NAMALWA (cell line): ENCODE measurements at places on chromosomes 5 and 9.
A peak's percentile ranks its signal among the peaks of the same experiment; 100 is the strongest.

DNA sequence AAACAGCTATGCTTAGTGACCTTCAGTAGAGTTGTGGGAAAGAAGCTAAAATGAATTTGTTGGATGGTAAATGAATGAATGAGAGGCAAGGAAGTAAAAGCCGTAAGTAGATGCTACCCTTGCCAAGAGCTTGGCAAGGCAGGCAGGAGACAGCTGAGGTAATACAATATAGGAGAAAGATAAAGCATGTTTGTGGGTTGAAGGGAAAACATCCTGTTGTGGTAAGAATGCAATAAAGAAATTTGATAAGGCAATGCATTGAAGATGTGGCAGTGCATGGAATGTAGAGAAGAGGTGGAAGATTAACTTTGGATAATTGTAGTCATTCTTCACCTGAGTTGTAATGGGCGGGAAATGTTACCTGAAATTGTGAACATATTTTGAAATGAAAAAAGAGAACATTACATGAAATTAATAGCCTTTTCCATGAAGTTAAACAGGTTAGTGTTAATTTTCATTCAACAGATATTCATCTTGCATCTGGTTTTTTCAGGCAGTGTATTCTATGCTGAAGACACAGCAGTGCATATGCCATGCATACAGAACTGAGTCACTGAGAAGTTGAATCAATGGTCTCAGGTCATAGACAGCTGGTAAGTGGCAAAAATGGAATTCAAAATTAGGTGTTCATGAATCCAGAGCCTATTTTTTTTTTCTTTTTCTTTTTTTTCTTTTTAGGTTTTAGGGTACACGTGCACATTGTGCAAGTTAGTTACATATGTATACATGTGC is 43.4 kb upstream of the SPINK5 start:
- DNase-seq: no peak

- no peak for DNase-seq
These were observed 398.3 kb downstream of the ANXA1 start for GRCh38 chr9:73549991-73550390.

DNA sequence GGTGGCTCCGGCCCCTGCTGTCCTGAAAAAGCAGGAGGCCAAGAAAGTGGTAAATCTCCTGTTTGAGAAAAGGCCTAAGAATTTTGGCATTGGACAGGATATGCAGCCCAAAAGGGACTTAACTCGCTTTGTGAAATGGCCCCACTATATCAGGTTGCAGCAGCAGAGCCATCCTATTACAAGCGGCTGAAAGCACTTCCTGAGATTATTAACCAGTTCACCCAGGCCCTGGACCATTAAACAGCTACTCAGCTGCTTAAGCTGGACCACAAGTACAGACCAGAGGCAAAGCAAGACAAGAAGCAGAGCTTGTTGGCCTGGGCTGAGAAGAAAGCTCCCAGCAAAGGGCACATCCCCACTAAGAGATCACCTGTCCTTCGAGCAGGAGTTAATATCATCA is 89.7 kb downstream of the MLLT3 start:
- no peak for DNase-seq

DNA sequence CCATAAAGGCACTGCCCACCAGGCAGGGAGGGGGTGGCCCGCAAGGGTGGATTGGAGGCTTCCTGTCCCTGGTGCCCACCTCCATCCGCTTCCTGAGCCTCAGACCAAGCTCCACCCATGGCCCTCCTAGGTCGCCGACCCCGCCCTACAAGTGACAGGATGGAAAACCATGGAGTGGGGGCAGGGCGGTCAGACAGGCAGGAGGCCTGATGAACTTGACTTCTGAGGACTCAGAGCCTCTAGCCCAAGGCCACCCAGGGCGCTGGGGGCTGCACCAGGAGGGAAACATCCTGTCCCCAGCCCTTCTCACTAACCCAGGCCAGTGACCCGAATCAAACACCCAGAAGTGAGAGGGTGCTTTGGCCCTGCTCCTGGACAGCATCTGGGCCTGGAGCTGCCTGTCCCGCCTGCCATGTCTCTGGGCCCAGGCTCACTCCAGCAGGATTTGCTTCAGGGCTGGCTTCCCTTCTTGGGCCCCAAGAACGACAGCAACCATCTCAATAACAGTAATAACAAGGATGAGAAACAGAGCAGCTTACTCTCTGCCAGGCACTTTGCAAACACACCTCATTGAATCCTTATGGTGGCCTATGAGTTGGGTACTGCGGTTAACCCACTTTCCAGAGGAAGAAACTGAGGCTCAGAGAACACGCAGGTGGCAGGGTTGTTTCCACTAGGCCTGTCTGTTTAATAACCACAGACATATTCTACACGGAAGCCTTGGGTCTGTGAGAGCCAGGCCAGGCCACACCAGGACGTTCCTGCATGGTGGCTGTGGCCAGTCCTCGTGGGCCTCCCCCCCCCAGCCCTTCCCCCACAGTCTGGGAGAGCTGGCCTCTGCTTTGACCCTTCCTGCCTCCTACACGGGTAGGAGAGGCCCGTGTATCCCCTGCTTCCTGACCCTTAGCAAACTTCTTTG is 4.4 kb upstream of the ST6GALNAC6 start:
- DNase-seq: peak; percentile 76

- no peak for DNase-seq
These were observed 1928.2 kb upstream of the WWC1 start for GRCh38 chr5:166363087-166363760.

DNA sequence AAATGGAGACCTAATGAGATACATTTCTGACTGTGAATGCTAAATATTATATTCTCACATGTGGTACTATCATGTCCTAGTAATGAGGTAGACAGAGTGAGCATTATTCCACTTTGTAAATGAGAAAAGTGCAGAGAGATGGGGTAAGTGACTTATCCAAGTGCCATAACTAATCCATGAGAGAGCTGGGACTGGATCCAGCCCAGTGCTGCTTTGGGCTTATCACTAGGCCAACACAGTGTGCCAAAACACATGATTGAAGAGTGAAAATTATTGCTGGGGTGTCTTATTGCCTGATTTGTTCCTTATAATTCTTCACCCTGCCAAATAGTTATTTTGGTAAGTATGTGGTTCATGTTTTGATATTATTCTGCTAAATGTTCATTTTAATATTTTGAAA is 442.2 kb upstream of the GRAMD2B start:
- DNase-seq: no peak

- DNase-seq: no peak
These were observed 85.5 kb downstream of the CAMSAP1 start for GRCh38 chr9:135821733-135822373.

GRCh38 chr5:59817536-59817935 is 76.0 kb downstream of the PDE4D start:
- no peak for DNase-seq

DNA sequence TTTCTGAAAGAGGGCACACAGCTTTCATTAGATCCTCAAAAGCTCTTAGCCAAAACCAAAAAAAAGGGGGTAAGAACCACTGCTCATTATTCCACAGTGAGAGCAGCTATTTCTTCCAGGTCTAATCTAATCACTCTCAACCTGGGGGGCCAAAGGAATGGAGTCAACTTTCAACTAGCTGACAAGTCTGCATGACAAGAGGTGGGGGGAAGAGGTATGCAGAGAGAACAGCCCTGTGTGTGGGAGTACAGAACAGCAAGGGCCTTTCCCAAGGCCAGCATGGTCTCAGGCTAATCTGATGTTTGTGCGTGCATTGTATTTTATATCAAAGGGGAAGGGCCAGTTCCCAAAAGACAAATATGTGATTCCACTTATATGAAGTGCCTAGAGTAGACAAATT is 36.9 kb upstream of the PIP5K1B start:
- no peak for DNase-seq

DNA sequence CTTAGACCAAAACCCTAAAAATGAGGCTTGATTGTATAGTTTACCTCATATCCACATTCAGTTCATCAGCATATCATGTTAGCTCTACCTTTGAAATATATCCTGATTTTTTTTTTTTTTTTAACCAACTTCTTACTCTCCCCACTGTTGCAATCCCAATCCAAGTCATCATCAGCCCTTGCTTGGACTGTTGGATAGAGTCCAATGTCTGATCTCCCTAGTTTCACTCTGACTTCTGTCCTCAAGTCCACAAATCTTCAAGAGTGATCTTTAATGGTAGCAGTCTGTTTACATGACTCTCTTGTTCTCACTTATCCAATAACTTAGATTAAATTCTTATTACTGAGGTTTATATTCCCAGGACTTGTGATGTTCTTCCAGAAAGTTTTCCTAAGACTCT is 30.8 kb downstream of the NAA35 start:
- DNase-seq: no peak

DNA sequence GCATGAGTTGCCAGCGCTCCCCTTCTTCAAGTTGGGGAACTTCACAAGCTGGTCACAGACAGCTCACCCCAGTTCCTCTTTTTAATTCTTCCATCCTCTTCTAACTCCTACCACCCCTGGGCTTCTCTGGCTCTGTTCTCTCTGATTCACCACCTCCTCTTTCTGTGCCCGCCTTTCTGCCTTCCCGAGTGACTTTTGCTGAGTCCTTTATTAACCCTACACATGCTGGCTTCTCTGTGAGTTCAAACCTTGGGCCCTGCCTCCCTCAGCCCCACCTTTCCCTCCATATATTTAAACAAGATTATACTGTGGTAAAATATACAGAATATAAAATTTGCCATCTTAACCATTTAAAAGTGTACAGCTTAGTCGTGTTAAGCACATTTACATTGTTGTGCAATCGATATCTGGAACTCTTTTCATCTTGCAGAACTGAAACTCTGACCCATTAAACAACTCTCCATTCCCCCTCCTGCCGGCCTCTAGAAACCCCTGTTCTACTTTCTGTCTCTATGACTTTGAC is 32.0 kb downstream of the SLC46A2 start:
- DNase-seq: peak; percentile 42

- DNase-seq: no peak
These were observed 231.3 kb upstream of the TYRP1 start for GRCh38 chr9:12461763-12462460.

DNA sequence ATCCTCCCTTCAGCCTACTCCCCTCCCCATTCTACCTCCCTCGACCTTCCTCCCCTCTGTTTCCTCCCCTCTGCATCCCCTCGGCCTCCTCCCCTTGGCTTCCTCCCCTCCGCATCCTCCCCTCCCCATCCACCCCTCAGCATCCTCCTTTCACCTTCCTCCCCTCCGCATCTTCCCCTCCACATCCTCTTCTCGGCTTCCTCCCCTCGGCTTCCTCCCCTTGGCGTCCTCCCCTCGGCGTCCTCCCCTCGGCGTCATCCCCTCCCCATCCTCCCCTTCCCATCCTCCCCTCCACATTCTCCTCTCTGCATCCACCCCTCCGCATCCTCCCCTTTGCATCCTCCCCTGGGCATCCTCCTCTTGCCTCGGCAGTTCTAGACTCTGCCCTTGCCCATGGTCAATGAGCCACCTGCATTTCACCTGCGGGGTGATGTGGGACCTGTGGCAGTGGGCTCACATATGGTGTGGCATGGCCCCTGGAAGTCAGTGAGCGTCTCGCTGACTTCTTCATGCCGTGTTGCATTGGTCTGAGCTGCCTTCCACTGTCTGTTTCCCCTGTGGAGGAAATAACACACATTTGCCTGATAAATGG is 113.0 kb downstream of the WNK2 start:
- no peak for DNase-seq

- DNase-seq: no peak
These were observed 57.7 kb downstream of the ALDH1A1 start for GRCh38 chr9:72895122-72895521.

DNA sequence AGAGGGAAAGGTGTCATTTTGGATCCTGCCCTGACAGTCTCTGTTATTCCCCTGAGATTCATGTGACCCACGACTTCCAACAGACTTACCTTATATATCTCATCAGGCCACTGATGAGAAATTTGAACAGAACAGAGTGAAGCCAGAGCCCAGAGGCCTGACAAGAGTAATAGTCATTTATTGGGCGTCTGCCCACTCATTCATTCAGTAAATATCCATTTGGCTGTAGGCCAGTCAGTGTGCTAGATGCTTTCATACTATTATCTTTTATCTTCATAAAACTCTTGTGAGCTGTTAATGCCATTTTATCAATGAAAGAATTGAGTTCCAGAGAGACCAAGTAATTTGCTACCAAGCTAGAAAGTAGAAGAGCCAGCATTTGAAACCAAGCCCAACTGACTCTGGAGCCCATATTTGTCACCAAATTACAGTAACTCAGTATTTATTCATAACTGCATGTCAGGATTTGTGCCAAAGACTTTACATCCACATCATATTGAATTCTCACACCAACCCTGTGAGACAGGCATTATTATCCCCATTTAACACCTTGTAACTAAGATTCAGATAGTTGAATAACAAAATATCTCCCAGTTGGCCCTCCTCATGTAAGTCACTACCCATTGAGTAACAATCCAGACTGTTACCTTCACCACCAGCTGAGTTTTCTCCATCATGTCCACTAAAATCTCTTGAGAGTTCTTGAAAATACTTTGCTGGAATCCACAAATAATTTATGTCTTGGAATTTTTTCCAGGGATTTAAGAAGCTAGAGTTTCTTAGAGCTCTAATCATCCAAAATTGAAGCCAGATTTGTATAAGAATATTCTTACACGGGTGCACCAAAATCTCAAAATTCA is 2.5 kb downstream of the PTPDC1 start:
- no peak for DNase-seq

DNA sequence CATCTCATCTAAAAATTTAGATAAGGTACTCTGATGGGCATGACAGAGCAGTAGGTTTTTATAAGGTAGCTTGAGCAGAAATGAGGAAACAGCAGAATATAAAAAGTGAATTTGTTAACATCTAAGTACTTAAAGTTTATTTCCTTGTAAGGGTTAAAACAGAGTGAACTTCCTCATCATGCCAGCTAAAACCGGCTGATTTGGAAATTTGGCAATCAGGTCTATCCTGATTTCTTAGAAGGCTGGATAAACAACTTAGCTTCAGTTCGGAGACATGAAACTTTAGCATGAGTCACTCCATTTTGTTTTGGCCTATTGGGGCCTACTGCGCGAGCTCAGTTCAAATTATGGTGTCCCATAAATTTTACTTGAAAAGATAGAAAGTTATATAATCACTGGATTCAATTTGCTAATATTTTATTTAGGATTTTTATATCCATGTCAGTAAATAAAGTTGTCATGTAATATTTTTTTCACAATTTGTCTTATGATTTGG is 241.6 kb upstream of the RORB start:
- no peak for DNase-seq

GRCh38 chr5:77029376-77029885 is 773 bp upstream of the AGGF1 start:
- no peak for DNase-seq

DNA sequence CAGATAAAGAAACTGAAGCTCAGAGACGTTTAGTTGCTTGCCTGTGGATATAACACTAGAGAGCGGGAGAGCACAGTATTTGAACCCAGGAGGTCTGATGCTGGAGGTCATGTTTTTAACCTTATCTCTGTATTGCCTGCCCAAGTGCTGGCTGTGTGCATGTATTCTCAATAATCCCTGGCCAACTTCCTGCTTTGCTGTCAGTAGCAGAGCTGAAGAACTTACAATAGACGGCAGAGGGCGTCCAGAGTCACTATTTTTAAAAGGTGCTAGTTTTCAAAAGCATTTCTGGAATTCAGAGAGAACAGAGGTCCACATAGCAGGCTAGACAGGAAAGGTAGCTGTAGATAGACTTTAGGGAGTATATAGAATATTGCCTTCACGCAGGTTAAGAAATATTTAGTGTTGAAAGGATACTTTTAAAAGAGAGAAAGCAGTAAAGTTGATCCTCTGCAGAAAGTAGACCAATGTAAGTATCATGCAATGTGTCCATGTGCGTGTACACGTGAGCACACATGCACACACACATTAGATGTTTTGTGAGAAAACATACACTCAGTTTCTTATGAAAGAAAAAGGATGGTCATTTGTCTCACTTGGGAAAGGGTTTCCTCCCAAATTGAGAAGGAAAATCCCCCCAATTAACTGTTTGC is 46.3 kb downstream of the PTCD2 start:
- peak; percentile 82 for DNase-seq
